Astrocyte (in vitro differentiated cells and primary cell): ENCODE measurements at places on chromosomes 6 and 20. TPM values are rescaled to one million over a fixed set of nuclear protein-coding genes. Genes with fewer than 3 reads are reported as not detected.

GRCh38 chr6:93196406-93196970, 222.9 kb downstream of the EPHA7 start:
- H3K27ac ChIP-seq = no peak overlapping the region
- H3K4me3 ChIP-seq = no peak overlapping the region
- no peaks in the 10 kb centered on the region for H3K36me3 ChIP-seq

DNA sequence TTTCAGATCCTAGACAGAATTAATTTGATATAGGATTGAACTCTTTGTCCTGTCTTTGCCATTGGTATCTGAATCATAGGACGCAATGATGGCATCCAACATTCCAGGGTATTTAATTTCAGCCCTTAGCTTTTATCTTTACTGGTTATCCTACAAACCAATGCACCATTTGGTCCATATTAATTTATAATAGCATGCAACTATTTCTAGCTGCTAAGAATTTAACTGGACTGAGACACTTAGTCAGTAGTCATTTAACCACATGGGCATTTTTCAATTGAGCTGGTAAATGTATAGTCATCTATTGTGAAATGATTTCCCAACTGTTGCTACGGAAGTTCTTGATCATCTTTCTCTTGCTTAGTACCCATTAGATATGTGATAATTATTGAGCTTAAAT, 141.1 kb downstream of the CD164 start:
- H3K27ac ChIP-seq = no peak overlapping the region
- DNase-seq = peak; percentile 4
- H3K27me3 ChIP-seq = no peaks in the 10 kb centered on the region
- H3K4me3 ChIP-seq = no peak overlapping the region
- no peaks in the 10 kb centered on the region for H3K36me3 ChIP-seq

- peaks cover 38% of the 10 kb centered on the region for H3K4me1 ChIP-seq
- DNase-seq = peak; percentile 90
- H3K36me3 ChIP-seq = no peaks in the 10 kb centered on the region
- peak overlapping the region; percentile 42 for H3K27ac ChIP-seq
- no peak overlapping the region for H3K4me3 ChIP-seq
Observed at GRCh38 chr20:58645412-58645968, 5.6 kb upstream of the STX16 start.

DNA sequence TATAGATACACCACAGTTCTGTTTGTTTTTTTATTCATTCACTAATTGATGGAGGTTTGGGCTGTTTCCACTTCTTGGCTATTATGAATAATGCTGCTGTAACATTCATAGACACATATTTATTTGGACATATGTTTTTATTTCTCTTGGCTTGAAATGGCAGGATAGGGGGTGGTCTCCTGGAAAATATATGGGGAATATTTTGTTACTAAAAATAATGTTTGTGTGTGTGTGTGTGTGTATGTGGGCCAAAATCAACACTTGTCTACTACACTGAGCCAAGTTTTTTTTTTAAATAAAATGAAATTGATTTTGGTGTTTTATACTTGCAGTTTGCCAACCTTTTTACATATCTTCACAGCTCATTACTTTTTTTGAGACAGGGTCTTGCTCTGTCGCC, 264.4 kb upstream of the SULF2 start:
- no peaks in the 10 kb centered on the region for H3K27me3 ChIP-seq
- no peak for DNase-seq

TPD52L1 gene
- 32.4 and 32.8 TPM in 2 replicates for total RNA-seq

DNA sequence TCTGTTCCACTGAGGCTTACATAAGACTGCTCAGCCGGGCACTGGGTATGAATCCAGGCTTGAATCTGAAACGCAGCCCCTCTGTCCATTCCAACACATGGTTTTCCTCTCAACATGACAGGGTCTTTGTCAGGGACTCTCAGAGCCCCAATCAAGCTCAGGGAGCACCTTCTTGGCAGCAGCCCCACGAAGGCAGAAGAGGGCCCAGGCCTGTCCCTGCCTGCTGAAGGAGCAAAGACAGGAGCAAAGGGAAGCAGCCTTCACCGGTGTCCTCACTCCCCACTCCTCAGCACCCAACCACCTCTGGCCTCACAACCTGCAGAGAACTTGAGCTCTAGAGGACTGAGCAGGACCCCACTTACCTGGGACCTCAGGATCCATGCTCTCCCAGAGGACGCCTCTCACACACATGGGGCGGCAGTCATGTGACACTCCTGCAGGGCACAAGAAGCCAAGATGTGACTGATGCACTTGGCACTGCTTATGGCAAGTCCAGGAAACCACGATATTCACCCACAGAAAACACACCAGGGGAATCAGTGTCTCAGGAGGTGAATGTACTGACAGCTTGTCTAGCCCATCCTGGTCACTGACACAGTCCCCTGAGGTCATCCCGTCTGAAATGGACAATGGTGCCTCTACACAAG, 4.3 kb downstream of the SNHG17 start:
- H3K36me3 ChIP-seq = peaks cover 48% of the 10 kb centered on the region
- H3K27me3 ChIP-seq = no peaks in the 10 kb centered on the region
- H3K4me1 ChIP-seq = peaks cover 44% of the 10 kb centered on the region
- H3K27ac ChIP-seq = no peak overlapping the region
- DNase-seq = no peak

DNA sequence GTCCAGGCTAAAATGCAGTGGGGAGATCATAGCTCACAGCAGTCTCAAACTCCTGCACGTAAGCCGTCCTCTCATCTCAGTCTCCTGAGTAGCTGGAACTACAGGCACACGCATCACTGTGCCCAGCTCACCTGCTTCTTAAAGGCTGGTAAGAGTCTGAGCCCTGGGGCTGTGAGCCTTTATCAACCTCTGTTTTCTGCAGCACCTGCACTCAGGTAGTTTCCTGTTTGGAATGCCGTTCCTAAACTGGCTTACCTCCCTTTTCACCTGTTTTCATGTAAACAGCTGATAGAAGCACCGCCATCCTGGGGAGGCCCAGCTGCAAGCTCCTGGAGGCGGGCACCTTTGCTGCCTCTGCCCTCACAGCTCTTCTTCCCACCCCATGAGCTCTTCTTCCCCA, 45.4 kb downstream of the SLC24A3 start:
- H3K27ac ChIP-seq = no peak overlapping the region
- no peaks in the 10 kb centered on the region for H3K27me3 ChIP-seq
- H3K36me3 ChIP-seq = no peaks in the 10 kb centered on the region
- no peaks in the 10 kb centered on the region for H3K4me1 ChIP-seq
- H3K4me3 ChIP-seq = no peak overlapping the region
